Stimulated activated CD8-positive, alpha-beta memory T cell treated with anti-CD3 and anti-CD28 coated beads, Interleukin-7, amount 100 ng/mL, for 1 hour (primary cell): ENCODE measurements at places on chromosomes 3 and 15.

- DNase-seq: no peak
Measured at GRCh38 chr15:52066842-52067544, 45.6 kb downstream of the BCL2L10 start.

GRCh38 chr15:56984681-56985481 is 66.4 kb downstream of the TCF12 start:
- no peak for DNase-seq

GRCh38 chr15:62880278-62880677 is 162.3 kb upstream of the TPM1 start:
- DNase-seq: no peak

DNA sequence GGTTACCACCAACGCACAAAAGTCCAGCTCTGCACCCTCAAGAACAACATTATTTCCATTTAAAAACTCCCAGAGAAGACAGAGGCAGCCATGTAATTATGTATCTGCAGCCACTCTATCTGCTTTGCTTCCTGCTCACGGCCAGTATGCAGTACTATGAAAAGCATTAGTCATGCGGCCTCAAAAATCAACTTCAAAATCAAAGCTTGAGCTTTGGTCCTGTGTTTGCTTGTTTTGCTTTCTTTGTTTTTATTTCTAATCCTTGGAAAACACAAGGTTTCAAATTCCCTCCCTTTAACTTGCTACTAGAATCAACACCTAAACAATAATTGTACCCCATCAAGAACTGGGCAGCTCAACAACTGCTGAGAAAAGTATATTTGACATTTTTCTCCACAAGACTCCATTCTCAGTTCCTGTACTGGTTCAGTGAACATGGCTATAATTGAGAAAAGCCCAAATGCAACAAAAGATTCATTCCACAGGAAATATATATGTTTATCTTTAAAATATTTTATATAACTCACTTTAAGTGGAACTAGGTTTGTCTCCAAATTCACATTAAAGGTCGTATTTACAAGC is 37.6 kb downstream of the GBE1 start:
- DNase-seq: no peak

- DNase-seq: no peak
Measured at GRCh38 chr3:126934031-126934531, 48.8 kb upstream of the PLXNA1 start.

GRCh38 chr15:79034284-79034683 is 56.3 kb downstream of the RASGRF1 start:
- no peak for DNase-seq

- DNase-seq: no peak
Measured at GRCh38 chr3:122988508-122988907, 39.1 kb downstream of the SEMA5B start.

DNA sequence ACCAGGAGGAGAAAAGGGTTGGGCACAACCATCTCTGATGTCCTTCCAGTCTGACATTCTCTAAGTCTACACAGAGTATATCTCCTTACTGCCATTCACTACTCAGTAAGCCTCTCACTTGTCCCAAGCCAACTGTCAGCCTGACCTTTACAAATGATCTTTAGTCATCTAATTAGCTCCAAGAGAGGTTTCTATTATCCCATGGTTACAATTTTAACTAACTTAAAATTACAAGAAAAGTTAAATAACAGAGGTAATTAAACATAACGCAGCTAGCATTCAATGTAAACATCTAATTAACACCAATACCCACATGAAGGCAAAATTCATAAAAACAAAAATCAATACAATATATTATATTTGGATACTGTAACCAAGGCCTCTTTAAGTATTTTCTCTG is 126.9 kb downstream of the LSAMP start:
- DNase-seq: no peak

DNA sequence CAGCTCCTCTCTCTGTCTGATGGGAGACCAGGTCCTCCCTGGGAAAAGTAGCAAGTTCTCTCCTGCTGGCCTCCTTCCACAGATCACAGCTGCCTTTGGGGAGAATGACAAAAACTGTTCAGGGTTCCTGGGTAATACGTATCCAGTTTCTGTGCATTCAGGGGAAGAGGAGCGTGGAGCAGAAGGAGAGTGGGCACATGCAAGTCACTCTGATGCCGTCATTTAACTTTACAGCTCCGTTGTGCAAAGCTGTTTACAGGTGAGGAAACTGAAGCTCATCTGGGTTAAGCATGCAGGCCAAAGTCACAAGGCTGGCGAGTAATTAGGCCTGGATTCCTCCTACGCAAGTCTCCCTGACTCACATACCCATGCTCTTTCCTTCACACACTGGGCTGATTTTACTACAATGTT is 7.5 kb upstream of the TM4SF1 start:
- no peak for DNase-seq

GRCh38 chr3:156693166-156693565 is 18.8 kb downstream of the TIPARP start:
- DNase-seq: no peak

DNA sequence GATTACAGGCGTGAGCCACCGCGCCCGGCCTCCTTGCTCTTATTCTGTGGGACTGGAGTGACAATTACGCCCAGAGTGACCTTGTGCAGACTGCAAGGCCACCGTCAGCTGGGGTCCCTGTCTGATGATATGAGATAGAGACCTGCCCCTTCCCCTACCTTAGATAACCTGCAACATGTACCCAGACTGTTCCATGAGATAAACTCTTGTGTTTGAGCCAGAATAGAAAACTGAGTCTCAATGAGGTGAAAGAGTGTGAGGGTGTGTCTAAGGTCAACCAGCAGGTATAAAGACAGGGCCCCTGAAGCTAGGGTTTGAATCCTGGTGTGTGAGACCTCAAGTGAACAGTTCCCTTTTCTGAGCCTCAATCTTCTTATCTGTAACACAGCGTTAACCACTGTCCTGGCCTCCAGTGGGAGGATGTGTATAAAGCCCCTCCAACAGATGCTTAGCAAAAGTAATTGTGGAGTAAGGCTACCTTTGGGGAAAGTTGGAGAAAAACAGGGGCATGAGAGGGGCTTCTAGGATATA is 6.0 kb downstream of the TADA3 start:
- no peak for DNase-seq

- no peak for DNase-seq
Measured at GRCh38 chr15:90557186-90558084, 27.7 kb downstream of the CRTC3 start.

GRCh38 chr3:156865732-156866131 is 39.6 kb downstream of the LEKR1 start:
- no peak for DNase-seq
